Activated T-cell treated with anti-CD3 and anti-CD28 coated beads, Interleukin-2, amount 50 U/mL, for 72 hours (primary cell): ENCODE measurements at places on chromosomes 16 and 17. TPM values are rescaled to one million over a fixed set of nuclear protein-coding genes. Genes with fewer than 3 reads are reported as not detected.

- no peak for DNase-seq
Observed at GRCh38 chr17:6078458-6078871, 8.3 kb downstream of the WSCD1 start.

- DNase-seq, result no peak
Observed at GRCh38 chr17:67362173-67362572, 4.2 kb downstream of the PSMD12 start.

- DNase-seq, result no peak
Observed at GRCh38 chr17:68835071-68835470, 120.1 kb downstream of the ABCA8 start.

DNA sequence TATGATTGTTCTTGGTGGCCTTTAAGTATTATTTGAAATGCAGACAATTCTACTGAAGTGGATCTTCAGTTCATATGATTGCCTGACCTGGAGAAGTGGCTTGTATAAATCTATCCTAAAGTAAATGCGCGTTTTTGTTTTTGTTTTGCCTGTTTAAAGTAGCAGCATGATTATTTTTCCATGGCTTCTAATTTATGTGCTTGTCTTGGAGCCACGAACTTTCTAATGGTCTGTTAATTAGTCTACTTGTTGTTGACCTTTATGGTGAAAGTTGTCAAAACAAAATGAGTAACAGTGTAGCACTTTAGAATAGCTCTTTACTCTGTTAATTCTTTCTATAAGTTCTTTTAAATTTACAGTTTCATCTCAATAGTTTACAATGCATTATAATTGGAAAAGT, 1.7 kb downstream of the PRKAR1A start:
- DNase-seq, result no peak

GRCh38 chr17:65433157-65433556, 128.3 kb downstream of the AXIN2 start:
- no peak for DNase-seq

DNA sequence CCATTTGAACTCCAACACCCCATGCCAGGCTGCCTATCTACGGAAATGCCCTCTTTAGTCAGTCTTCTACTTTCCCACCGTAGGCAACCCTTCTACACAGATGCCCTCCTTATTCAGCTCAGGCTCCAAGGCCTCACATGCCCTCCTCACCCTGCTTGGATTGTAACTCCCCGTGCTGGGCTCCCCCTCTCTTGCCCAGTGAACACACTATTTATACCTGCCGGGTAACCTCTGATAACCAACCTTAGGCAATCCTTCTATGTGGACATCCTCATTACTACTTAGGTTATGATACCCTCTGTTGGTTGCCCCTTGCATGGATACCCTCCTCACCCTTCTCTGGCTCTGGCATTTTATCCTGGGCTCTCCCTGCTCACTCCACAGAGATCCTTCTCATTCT, 50.3 kb downstream of the NFAT5 start:
- DNase-seq, result no peak

DNA sequence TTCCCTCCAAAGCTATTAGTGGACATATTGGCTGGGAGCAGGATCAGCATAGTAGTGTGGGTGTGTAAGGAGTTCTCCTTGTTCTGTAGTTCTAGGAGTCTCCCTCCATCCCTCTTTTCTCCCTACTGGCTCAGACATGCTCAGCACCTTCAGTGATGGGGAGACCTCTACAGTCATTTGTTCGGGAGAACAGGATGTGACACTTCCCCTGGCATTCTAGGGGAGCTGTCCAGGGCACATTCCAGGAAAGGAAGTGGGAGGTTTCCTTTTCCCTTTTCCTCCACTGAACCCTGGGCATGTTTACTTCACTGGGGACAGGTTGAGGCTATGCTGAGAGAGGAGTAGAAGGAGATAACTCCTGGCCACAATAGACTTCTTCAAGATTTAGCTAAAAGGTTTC, 86.5 kb downstream of the MYH13 start:
- DNase-seq, result no peak

GRCh38 chr16:20918486-20919239, 18.1 kb downstream of the LYRM1 start:
- DNase-seq, result no peak

DNA sequence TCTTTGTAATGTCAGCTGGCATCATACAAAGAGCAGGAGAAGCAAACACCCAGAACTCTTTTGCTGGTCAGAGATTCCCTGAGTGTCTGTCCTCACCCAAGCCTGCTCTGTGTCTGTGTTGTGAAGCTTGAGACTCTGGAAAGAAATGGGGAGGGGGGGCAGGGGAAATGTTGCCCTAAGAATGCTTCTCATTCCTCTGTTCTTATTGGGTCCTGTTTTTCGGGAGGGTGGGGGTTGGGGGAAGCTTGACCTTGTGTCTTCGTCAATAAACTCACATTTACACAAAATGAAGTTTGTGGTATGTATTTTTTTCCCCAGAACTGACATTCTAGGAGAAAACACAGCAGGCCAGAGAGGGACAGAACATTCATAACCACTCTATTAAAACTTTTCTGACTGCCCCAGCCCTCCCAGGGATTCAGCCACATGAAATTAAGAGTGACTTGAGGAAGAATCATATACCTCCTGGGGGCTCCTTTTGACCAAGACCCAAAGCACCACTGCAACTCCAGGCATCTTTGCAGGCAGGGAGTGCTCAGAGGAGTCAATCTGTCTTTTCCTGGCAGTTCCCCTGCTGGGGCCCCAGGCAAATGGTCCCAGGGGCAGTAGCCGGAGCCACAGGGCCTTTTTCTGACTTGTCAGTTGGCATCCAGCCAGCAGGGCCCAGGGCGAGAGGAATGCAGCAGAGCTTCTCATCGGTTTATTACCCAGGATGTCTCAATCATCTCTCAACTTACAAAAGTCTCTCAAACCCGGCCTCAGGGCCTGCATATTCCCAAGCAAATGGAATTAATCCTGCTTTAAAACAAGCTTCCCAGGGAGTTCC, 5.1 kb upstream of the RASL10B start:
- DNase-seq, result no peak

GRCh38 chr16:1430759-1431496, at the start of gene PERCC1:
Gene PERCC1, plus strand, starts transcription at chr16:1431078. Its CDS starts 1,516 bp downstream, at chr16:1432594.
- DNase-seq, result no peak

- no peak for DNase-seq
Observed at GRCh38 chr17:32285746-32286517, 20.3 kb downstream of the RHBDL3 start.

DNA sequence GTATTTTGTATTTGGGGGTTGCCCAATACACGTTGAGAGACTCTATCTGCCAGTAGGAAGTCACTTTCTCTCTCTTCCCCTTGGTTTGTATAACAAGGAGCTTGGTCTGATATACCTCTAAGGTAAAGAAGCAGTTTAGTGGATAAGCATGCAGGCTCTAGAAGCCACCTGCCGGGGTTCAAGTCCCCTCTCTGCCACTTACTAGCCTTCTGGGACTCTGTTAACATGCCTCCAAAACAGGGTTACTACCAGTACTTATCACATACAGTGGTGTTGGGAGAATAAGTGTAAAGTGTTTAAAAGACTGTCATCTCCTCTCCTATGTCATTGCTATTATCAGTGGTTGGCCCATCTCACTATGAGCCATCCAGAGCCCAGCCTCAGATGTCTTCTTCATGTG, 156.1 kb upstream of the HS3ST3A1 start:
- DNase-seq, result no peak

GRCh38 chr17:21162394-21162775, 35.6 kb downstream of the DHRS7B start:
- DNase-seq, result no peak

- no peak for DNase-seq
Observed at GRCh38 chr16:17367923-17368322, 102.8 kb downstream of the XYLT1 start.

DNA sequence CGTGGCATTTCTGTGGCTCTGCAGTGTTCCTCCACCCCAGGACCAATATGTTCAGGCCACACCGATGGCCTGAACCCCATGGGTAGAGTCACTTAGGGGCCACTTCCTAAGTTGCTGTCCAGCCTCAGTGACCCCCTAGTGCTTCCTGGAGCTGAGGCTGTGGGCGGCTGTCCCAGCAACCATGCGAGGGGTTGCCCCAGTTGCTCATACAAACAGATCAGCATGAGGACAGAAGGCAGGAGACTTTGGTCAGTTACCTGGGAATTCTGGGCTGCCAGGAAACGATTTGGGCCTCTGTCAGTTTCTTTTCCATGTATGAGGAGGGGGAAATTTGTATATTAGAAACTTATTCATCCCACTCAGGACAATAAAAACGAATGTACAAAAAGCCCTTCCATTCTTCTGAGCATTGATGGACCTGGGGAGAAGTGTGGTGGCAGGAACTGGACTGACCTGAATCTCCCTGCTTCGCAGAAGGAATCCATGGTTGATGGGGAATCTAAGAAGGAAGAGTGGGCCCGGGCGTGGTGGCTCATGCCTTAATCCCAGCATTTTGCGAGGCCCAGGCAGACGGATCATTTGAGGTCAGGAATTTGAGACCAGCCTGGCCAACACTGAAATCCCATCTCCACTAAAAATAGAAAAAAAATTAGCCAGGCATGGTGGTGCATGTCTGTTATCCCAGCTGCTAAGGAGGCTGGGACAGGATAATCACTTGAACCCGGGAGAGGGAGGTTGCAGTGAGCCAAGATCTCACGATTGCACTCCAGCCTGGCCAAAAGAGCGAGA, 4.9 kb upstream of the IL32 start:
- no peak for DNase-seq

- no peak for DNase-seq
Observed at GRCh38 chr17:32103476-32104113, 38.7 kb upstream of the RHOT1 start.

DNA sequence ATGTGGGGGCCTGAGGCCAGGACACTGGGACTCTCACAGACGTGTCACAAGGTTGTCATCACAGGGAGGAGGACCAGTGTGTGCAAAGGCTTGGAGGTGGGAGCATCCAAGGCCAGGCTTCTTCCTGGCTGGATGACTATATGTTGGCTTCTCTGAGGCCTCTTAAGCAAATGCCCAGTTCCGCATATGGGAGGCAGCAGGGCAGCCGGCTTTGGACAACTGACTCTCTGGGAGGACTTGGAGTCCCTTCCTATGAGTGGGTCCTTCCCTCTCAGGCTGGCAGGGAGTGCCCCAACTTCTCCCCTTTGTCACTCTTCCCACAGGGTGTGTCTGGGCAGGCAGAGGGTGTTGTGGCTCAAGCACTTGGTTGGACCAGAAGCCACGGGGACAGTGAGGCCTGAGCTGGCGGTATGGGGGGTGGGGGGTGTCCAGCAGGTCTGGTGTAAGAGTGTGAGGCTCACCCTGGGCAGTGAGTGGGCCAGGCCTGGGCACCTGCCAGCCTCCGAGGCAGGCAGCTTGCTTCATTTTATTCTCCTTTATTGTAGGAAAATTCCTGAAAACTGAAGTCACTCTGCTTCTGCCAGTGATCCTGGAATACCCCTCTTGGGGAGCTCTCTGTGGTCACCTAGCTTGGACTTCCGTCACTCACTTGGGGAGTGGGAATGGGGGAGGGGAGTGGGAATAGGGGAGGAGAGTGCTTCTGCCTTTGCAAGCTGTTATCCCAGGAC, 14.9 kb downstream of the ADGRG1 start:
- no peak for DNase-seq

- no peak for DNase-seq
Observed at GRCh38 chr16:57600952-57601580, 27.4 kb upstream of the ADGRG1 start.

DNA sequence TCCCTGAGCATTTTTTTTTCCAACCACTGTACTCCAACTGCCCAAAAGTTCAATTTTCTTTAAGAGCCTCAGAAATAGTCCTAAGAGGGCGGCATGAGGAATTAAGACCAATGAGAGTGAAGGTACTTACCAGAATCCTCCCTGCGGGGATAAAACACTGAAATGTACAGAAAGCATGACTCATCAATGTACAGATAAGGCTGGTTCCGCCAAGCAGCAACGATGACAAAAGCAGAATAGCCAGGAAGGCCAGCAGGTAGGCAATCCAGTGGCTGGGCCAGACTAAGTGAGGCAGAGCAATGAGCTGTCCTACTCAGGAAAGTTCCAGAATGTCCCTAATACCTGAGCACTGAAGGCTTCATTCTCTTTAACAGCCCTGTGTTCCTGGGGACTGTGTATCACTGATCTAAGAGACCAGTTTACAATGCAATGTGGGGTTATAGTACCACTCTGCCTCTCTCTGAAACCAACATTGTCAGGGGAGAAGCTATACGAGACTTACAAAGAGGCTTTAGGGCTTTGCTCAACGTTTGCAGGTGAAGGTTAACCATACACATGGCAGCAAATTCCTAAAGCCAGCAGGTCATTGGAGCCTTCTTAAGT, 11.0 kb upstream of the GPR139 start:
- DNase-seq, result no peak

DNA sequence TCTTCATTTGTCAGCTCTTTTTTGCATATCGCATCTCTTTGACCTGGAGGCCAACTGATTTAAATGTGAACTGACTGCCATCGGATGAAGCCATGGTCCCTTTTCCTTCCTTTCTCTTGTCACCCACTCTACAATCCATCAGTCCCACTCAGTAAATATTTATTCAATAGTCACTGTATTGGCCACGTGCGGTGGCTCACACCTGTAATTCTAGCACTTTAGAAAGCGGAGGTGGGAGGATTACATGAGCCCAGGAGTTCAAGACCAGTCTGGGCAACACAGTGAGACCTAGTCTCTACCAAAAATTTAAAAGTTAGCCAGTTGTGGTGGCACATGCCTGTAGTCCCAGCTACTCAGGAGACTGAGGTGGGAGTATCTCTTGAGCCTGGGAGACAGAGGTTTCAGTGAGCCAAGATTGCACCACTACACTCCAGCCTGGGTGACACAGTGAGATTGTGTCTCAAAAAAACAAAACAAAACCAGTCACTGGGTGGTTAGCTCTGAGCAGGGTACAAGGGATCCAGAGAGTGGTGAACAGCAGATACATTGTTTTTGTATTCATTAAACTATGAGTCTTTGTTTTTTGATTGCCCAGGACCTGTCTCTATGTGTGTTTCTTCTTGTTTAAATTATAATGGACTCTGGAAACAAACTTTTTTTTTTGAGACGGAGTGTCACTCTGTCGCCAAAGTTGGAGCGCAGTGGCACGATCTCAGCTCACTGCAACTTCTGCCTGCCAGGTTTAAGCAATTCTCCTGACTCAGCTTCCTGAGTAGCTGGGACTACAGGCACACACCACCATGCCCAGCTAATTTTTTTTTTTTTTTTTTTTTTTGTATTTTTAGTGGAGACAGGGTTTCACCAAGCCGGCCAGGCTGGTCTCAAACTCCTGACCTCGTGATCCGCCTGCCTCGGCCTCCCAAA, 6.9 kb downstream of the PHAF1 start:
- DNase-seq, result no peak

GRCh38 chr16:48611329-48612137, 1.6 kb upstream of the N4BP1 start:
- peak; percentile 89 for DNase-seq

GRCh38 chr17:13346996-13347762, 254.6 kb downstream of the HS3ST3A1 start:
- DNase-seq, result peak; percentile 34

- DNase-seq, result no peak
Observed at GRCh38 chr16:85969591-85969990, 70.6 kb downstream of the IRF8 start.

- DNase-seq, result no peak
Observed at GRCh38 chr17:33292201-33292980, 704 bp downstream of the ASIC2 start.

GRCh38 chr17:30323895-30324319, 9.9 kb downstream of the TMIGD1 start:
- peak; percentile 40 for DNase-seq

The GJC1 gene
- total RNA-seq, result 4.7 TPM

The ACE gene
- total RNA-seq, result 2.5 TPM

The KCNH6 gene
- total RNA-seq, result not detected

The ASPHD1 gene
- total RNA-seq, result 0.93 TPM

The KCNH4 gene
- 0.26 TPM for total RNA-seq

The LRRC37A2 gene
- 6.7 TPM for total RNA-seq

The KRT40 gene
- not detected for total RNA-seq

The GNG13 gene
- total RNA-seq, result not detected

The SMG1 gene
- total RNA-seq, result 165 TPM

The SDR42E2 gene
- 0.19 TPM for total RNA-seq

The MYO1D gene
- 14.7 TPM for total RNA-seq

The CEMP1 gene
- 0.30 TPM for total RNA-seq
